ENCODE measurements at places on chromosomes 12 and 14.
A peak's percentile ranks its signal among the peaks of the same experiment; 100 is the strongest.

DNA sequence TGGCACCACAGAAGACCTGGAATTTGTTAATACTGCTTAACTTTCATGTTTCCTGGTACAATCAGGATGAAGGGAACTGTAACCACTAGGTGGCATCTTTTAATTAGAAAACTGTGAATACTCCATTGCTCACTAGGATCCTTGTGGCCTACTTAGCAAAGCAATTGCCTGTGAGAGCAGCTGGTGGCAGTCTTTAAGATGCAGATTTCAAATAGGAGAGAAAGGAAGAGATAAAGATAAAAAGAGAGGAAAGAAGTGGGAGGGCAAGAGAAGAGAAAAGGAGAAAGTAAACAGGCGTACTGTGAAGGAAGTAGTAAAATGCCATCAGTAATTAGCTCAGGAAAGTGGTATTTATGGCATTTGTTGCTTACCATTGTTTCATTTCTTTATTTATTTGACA lies 114.5 kb downstream of the RAD51B start:
- peak; percentile 69 for DNase-seq

DNA sequence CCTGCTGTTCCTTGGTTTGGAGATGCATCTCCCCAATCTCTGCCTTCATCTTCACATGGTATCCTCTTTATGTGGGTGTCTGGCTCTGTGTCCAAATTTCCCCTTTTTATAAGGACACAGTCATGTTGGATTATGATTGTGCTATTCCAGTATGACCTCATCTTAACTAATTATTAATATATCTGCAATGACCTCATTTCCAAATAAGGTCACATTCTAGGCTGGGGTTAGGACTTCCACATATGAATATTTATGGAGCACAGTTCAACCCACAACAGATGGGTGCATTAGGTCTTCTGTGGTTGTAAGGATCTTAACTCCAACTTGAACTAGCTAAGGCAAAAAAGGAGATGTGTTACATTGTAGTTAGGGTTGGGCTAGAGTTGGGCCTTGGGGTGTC lies 69.4 kb downstream of the ADCK1 start:
- peak; percentile 66 for DNase-seq

- no peak for DNase-seq
These were observed 5.4 kb upstream of the LPAR5 start for GRCh38 chr12:6641131-6641530.

GRCh38 chr12:84738481-84738972 lies 174.1 kb downstream of the SLC6A15 start:
- DNase-seq: no peak

- peak; percentile 56 for DNase-seq
These were observed 115.7 kb downstream of the PLXNC1 start for GRCh38 chr12:94263905-94264561.

All from inflammatory macrophage treated with lipopolysaccharide for 4 hours (primary cell).